ENCODE measurements at places on chromosomes 4 and X.
A peak's percentile ranks its signal among the peaks of the same experiment; 100 is the strongest.

GRCh38 chr4:5562476-5562875 is 145.9 kb downstream of the EVC2 start:
- no peak for DNase-seq

- no peak for DNase-seq
Measured at GRCh38 chr4:48495941-48496340, 5.9 kb downstream of the ZAR1 start.

DNA sequence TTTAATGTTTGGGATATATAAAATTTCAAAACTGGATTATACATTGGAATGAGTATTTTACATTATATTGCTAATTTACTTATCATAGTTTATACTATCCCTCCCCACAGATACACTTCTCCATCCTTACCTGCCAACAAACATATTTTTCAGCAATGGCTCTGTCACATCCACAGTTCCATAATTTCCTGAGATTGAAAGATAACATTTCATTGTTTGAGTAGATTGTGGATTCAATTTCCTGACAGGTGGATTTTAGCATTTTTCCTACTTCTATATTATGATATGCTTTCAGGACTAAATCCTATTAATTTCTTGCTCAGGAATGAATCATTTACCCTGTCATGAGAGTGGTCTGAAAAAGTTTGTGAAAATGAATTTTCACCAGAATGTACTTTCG is 115.3 kb upstream of the KLHL4 start:
- no peak for DNase-seq

GRCh38 chr4:38314663-38315062 is 349.3 kb upstream of the KLF3 start:
- DNase-seq, result peak; percentile 43

DNA sequence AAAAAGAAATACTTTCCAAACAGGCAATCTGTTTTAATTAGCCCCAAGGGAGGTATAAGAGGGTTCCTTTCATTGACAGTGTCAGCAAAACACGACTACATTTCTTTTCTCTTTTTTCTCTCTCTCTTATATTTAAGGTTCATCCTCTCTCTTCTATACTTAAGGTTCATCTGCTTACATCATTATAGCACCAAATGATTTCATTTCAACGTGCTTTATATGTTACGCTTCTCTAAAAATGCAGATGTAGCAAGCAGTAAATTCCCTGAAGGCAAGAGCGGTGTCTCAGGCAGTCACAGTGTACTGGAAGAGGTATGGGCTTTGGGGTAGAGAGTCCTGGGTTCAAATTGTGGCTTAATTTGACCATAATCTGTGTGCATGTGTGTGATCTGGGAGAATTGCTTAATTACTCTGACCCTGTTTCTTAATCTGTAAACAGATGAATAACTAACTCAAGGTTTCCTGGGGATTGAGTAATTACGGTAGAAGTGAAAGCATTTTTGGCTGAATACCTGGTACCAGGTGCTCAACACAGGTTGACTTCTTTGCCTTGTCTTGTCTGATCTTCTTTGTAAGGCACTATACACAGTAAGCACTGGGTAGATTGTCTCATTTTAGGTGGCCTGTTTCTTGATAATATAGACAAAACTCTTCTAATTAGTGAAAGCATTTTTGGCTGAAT is 180.8 kb downstream of the SPRY1 start:
- DNase-seq, result no peak
